ENCODE measurements at places on chromosomes 5 and 9.

- DNase-seq: no peak
Measured at GRCh38 chr5:143083006-143083405, 312.8 kb downstream of the ARHGAP26 start.

DNA sequence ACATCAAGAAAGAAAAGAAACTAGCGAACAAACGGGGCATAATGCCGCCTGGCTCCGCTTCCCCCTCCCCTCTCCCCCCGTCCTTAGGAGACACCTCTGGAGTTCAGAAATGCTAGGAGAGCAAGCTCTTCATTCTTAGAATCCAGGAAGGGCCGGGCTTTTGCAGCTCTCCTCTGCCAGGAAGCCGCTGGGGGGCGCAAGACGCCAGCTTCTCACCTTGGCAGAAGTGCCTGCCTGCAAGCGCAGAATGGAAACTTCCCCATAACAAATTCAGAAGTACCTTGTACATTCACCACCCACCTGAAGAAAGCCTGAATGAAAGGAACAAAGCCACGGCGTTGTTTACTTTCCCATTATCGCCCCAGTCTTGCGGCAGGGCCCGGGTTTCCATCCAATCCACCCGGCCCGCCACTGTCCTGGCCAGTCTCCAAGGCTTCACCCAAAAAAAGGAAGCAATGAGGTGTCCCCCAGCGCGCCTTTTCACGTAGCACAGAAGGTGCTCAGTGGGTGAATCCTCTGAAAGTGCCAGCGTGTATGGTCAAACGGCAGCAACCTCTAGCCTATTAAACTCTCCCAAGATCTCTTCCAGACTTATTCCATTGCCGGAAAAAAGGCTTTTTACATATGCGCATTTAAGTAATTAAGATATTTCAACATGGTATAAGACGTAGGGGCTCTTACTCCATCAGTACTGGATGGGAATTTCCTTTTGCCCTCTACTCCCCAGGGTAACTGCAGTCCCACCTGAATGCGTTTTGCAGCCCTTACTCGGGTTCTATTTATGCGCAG, 1.6 kb upstream of the GADD45G start:
- DNase-seq: peak; percentile 79

- DNase-seq: no peak
Measured at GRCh38 chr5:168270476-168270875, 21.0 kb upstream of the WWC1 start.

DNA sequence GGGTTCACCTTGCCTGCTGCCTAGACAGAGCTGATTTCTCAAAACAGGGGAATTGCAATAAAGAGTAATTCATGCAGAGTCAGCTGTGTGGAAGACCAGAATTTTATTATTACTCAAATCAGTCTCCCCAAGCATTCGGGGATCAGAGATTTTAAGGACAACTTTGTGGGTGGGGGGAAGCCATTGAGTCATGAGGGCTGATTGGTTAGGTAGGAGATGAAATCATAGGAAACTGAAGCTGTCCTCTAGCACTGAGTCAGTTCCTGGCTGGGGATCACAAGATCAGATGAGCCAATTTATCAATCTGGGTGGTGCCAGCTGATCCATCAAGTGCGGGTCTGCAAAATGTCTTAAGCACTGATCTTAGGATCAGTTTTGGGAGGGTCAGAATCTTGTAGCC, 159.1 kb upstream of the MAP1B start:
- DNase-seq: no peak

DNA sequence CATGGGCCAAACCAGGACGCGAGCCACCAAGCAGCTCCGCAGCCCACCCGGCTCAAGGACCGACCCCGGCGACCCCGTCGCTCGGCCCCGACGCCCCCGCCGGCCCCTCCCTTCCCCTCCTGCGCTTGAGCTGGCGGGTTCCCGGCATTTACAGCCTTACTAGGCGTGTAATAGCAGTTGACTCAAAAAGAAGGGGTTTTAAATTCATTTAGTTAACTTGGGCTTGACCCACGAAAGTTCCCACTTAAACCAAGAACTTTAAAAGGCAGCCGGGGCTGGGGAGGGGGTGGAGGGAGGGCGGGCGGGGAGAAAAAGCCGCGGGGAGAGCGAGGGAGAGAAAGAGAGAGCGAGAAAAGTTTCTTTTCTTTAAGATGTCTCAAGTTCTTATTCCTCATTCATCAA, 636 bp downstream of the PRDM12 start:
- DNase-seq: no peak
